ENCODE measurements at places on chromosomes 5 and 9.

- DNase-seq, result no peak
These were observed 83.9 kb downstream of the NDFIP1 start for GRCh38 chr5:142192286-142193113.

DNA sequence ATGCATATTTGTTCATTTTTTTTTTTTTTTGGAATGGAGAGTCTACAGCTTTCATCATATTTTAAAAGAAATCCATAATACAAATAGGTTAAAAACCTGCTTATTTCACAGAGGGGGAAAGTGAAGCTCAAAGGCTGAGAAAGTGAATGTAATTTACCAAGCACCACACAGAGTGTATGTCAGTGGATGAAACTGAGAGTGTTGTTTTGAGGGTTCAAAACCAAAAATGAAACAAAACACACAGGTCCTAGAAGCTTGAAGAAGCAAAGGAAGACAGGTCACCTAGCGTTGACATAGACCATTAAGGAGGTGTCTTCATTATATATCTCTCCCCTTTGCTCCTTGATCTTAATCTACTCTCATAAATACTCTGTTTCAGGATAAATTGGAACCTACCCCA, 7.5 kb downstream of the NMUR2 start:
- no peak for DNase-seq

DNA sequence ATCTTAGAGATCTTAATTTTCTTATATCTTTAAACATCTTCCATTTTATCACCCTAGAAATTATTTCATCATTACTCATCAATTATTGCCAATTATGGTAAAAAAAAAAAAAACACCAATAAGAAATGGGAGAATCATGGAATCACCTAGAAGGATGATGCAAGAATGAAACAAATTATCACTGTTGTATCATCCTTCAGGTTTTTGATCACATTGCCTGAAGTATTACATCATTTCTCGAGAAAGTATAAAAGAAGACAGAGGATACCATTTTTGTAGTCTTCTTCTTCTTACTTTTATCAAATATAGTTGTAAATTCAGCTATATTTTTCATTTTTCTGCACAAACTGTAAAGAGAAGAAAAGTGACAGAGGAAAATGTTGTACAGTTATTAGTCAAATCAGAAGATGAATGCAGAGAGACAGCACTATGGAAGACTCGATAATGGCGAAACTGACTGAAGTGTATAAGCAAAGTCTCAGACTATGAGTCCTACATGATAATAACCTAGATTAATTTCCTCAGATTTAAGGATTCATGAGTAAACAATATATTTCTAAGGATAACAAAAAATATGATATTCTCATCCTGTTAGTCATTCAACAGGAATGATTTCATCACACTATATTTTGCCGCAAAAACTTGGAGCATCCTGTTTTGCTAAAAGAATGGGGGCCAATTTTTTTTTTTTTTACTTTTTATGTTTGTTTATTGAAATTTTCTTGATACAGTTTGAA, 5.9 kb upstream of the STC2 start:
- DNase-seq, result no peak

DNA sequence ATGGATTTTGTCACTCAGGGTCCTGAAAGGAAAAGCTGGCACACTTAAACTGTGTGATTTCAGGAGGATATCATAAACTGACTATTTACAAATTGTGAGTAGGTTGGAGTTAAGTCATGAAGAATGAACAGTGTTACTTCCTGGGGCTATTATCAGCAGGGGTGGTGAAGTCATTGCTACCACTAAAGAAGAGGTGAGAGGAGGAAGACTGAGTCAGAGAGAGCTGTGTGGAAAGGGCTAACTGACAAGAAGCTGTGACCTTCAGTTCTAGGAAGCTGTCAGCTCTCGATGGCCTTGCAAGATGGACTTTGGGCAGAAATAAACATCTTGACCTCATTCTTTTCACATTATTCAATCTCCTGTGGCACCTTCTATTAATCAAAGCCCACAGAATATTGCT, 72.3 kb upstream of the STARD4 start:
- no peak for DNase-seq

DNA sequence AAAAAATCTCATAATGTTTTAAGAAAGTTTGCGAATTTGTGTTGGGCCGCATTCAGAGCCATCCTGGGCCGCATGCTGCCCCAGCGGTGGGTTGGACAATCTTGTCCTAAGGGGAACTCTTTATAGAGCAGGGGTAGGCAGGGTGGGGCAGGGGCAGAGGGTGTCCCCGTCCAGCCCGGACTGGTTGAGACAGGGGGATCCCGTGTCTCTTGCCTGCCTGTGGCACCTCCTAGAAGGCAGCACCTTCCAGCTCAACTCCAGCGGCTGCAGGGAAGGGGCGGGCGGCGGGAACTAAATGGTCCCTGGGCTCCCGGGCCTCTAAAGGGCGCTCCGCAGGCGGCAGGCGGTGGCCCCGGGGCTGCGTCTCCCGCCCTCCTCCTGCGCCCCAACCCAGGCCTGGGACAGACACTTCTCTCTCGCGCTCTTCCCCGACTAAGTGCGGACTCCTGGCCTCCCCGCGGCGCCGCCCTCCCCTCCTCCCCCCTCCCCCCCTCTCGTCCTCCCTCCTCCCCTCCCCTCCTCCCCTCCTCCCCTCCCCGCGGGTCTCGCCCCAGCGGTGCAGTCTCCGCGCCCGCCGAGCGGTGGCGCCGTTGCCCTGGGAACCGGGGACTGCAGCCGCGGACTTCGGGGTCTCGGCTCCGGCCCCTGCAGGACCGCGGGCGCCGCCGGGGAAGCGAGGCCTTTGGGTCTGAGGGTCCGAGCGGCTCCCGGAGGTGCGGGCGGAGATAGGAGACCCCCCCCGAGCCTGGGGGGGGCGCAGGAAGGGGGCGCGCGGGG, 132.6 kb downstream of the MRPL36 start:
- peak; percentile 72 for DNase-seq

- DNase-seq, result no peak
These were observed 1.4 kb downstream of the PIK3R1 start for GRCh38 chr5:68217047-68217355.
